ENCODE measurements at places on chromosomes 1 and 21.

DNA sequence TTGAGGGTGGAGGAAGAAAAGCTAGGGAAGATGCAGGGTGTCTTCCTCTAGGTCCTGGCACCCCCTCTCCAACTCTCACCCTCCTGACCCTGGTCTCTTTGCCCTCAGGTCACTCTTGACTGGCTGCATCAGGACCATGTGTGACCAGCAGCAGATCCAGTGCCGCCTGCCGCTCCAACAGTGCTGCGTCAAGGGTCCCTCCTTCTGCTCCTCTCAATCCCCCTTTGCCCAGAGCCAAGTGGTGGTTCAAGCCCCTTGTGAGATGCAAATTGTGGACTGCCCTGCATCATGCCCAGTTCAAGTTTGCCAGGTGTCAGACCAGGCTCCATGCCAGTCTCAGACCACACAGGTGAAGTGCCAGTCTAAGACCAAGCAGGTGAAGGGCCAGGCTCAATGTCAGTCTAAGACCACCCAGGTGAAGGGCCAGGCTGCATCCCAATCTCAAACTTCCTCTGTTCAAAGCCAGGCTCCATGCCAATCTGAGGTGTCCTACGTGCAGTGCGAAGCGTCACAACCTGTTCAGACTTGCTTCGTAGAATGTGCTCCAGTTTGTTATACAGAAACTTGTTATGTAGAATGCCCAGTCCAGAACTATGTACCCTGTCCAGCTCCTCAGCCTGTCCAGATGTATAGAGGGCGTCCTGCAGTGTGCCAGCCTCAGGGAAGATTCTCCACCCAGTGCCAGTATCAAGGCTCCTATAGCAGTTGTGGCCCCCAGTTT, 1.8 kb downstream of the KPRP start:
- DNase-seq: no peak

DNA sequence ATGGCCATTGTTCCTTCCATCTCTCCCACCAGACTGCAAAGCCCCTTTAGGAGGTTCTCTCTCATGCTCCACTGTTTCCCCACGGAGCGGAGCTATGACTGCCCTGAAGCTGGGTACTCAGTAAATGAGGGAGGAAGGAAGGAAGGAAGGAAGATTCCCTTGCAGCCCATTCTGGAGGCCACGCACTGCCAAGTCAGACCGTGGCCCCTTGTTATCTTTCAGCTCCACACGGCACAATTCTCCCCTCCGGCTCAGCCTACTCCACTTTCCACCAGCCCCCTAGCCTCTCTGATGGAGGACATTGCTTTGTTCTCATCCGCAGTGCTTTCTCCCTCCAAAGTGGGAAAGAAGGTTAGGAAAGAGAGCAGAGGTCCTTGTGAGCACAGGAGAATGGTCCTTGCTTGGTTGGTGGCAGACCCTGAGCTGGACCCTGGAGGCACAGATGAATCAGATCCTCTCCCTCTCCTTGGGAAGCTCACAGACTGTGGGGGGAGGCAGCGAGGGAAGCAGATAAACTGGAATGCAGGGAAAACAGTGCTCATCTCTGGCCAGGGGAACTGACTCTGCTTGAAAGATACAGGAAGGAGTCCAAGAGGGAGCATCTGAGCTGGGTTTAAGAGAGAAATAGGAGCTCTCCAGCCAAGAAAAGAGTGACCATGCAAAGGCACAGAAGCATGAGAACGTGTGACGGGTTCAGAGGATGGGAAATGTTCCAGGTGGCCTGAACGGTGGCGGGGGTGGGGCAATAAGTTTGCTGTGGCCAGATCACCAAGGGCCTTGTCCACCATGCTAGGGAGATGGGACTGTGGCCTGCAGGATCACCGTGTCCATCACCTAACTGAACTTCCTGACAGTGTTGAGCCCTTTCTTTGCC, 52.6 kb downstream of the GLIS1 start:
- no peak for DNase-seq

GRCh38 chr1:223771469-223771813, 59.1 kb downstream of the CAPN2 start:
- DNase-seq: no peak

GRCh38 chr1:43031316-43032203, 72.9 kb upstream of the SLC2A1 start:
- DNase-seq: no peak

GRCh38 chr1:7674972-7675371, 96.1 kb upstream of the VAMP3 start:
- DNase-seq: no peak

DNA sequence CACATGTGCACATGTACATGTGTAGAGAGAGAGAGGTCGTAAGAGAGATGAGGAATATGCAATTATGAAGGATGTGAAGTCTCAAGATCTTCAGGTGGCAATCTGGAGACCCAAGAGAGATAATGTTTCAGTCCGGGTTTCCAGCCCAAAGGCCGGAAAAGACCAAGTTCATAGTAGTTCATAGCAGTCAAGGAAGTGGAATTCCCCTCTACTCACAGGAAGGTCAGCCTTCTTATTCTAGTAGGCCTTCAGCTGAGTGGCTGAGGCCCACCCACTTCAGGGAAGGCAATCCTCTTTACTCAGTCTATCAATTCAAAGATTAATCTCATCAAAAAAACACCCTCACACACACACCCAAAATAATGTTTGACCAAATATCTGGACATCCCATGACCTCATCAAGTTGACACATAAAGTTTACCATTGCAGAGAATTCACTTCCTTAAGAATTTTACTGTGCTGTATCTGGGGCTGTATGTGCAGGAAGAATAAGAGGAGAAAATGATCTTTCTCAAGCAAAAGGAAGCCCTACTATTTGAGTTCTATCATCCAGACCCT, 114.6 kb downstream of the TNFSF18 start:
- DNase-seq: no peak

DNA sequence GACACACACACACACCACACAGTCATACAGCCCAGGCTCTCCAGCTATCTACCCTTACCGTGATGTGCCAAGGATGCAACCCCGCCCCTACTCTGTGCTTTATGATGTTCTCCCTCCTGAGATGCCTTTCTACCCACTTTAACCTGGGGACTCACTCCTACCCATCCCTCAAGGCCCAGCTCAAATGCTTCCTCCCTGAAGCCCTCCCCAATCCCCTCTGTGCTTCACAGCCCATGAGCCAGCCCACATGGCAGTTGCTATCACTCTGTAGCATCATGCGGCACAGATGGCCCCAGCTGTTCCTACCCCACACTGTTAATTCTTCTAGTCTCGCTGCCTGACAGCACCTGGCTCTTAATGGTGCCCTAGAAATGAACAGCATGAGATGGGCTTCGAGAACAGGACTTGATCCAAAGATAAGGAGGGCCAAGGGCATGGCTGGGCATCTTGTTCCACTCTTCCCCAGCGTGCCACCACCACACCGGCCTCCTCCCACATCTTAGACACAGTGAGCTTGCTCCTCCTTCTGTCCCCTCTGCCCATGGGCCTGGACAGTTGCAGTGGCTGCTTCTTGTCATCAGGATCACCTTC, 109.8 kb downstream of the GLIS1 start:
- no peak for DNase-seq

- DNase-seq: no peak
These were observed 211.7 kb upstream of the POGK start for GRCh38 chr1:166627558-166627957.

DNA sequence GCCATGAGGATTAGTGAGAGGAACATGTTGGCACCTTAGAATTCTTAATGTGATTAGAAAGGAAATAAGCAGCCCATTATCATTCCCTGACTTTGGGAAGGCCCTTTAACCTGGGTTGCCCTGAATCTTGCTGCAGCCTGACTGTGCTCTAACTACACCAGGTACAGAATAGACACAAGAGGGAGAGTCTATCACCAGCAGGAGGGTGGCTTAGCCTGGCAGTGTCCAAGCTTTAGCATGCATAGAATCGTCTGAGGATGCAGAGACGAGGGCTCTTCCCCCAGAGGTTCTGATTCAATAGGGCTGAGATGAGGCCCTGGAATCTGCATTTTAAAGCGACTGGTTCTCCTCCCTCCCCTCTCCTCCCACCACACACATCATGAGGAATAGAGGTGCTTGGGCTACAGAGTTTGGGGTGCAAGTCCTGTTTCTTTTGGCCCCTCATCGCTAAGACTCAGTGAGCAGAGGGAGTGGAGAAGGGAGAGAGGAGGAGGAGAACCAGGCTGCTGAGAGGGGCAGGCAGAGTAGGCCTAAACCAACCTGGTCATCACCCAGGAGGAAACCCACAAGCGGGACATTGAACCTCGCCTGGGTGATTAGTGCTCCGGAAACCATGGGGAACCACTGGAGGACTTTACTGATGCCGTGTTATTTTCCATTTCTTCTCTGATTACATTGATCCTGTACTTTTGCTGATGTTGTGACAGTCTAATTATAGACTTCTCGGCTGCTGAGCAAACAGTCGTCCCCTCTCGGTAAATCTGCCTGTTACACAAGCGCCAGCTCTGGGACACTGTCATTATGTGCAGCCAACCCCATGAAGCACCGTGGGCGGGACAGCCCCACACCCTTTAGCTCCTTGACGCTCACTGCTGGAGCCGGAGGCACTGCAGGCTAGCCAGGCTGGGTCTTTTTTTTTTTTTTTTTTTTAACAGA, 6.3 kb upstream of the TENT5C start:
- DNase-seq: no peak

DNA sequence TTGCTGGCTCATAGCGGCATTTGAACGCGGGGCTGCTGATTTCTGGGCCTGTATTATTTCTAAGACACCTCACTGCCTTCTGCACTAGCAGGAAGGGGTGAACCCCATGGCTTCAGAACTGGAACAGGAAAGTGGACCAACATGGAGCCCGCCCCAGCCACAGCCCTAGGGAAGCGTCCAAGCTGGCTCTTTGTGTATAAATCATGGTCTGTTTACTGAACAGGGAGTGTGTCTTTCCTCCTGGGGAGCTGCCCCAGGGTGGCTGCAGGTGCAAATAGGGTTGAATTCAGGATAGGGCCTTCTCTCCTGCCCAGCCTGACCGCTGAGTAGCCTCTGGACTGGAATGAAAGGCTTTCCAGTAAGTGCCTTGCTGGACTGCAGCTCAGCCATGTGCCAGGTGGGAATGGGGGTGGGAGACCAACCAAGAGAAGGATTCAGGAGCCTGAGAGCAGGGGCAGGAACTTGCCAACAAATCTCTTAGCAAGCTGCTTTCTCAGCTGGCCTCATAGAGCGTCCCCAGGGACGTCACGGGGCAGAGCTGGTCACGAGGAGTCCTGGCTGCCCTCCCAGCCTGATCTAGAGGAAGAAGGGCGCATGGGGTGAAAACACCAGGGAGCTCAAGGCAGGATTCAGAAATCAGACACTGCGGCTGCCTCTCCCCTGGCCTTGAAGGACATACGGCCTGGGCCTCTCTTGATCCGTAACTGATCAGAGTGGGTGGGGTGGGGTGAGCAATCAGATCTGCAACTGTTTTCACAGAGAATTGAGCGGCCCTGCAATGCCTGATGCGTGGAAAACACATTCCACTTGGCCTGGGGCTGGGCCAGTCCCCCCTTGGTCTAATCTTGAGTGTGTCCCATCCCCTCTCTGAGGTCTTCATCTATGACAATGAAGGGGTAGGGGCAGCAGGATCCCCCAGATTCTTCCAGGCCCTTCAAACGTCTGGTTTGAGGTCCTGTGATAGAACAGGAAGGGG, 56.5 kb upstream of the SELENON start:
- no peak for DNase-seq

- no peak for DNase-seq
These were observed 1.5 kb upstream of the SPATC1L start for GRCh38 chr21:46185716-46186115.

GRCh38 chr1:26184883-26185282, 5.5 kb upstream of the CATSPER4 start:
- DNase-seq: no peak

DNA sequence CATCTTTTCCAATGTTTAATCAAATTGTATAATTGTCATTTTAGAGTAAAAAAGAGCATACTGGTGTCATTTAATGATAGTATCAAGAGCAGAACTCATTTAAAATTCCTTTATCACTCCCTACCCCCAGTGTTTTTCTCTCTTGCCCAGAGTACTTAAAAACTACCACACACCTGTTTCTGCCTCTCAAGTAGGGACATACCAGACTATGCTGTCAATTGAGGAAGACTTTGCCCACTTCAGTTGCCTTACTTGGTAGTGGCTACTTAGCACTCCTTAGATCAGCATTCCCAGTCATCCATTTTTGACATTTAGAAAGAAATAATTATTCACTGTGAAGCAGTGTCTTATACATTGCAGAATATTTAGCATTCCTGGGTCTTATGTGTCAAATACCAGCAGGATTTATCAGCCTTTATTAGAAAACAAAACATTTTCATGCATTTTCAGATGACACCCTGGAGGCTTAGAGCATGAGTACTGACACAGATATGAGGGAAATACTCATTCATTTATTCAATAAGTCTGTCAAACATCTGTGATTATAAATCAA, 127.5 kb upstream of the RGS1 start:
- no peak for DNase-seq

DNA sequence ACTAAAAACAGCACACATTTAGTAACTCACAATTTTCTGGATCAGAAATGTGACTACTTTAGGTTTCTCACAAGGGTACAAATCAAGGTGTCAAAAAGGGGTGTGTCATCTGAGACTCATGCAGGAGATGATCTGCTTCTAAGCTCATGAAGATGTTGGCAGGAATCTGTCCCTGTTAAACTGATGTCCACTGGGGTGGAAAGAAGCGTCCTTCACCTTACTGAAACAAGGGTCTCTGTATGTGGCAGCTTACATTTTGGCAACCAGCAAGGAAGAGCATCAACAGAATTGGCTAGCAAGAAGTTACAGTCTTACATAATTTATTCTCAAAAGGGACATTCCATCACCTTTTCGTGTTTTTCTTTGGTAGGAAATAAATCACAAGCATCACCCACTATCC, 1223.8 kb downstream of the AMY1C start:
- no peak for DNase-seq

- no peak for DNase-seq
These were observed 2.9 kb downstream of the ADAMTS1 start for GRCh38 chr21:26842300-26842699.

GRCh38 chr1:159839116-159839849, 12.6 kb downstream of the SLAMF8 start:
- no peak for DNase-seq

DNA sequence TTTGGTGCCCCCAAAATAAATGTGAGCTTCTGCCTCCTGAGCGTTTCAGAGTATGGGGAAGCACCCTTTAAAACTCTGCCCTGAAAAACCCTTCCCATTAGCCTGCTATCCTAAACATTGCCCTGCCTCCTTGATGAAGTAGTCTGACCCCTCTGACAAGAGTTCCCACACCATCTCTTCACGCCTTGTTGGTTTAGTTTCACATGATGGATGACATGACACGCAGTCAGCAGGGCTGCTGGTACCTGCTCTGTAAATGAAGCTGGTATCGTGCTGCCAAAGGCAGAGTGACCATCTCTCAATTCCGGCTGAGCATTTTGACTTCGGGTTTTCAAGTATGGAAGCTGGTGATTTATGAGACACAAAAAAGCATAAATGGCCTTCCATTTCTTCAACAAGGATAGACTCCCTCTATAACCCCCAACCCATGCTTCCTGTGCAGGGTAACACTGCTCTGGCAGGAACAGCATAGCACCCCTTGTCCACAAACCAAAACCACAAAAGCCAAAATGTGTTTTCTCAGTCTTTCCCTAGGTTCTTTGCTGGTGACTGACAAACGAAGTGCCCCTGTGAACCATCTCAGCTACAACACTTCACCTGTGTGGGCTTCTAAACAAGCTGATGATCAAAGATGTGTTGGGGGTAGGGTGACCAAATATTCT, 444.6 kb downstream of the NUF2 start:
- DNase-seq: no peak

Measured in T-helper 2 cell (primary cell).